ENCODE measurements at places on chromosomes 3 and 15.

- no peak for DNase-seq
Measured at GRCh38 chr15:92822216-92823144, 77.6 kb upstream of the CHD2 start.

DNA sequence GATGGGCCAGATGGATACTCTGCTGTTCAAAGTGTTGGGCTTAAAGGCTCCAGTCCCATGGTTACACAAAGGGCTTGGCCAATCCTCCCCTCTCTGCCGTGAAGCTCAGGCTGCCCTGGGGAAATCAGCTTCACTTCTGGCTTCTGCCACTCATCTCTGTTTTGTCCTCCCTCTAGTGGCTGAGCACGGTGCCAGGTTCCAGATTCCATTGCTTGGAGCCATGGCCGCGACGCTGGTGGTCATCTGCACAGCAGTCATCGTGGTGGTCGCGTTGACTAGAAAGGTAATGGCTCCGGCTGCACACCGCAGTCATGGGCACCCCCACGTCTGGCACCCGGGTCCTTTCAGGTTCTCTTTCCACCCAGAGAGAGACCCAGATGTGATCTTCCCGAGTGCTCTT, 5.6 kb downstream of the TIGIT start:
- no peak for DNase-seq

GRCh38 chr3:160929595-160929994, 173.6 kb downstream of the PPM1L start:
- no peak for DNase-seq

DNA sequence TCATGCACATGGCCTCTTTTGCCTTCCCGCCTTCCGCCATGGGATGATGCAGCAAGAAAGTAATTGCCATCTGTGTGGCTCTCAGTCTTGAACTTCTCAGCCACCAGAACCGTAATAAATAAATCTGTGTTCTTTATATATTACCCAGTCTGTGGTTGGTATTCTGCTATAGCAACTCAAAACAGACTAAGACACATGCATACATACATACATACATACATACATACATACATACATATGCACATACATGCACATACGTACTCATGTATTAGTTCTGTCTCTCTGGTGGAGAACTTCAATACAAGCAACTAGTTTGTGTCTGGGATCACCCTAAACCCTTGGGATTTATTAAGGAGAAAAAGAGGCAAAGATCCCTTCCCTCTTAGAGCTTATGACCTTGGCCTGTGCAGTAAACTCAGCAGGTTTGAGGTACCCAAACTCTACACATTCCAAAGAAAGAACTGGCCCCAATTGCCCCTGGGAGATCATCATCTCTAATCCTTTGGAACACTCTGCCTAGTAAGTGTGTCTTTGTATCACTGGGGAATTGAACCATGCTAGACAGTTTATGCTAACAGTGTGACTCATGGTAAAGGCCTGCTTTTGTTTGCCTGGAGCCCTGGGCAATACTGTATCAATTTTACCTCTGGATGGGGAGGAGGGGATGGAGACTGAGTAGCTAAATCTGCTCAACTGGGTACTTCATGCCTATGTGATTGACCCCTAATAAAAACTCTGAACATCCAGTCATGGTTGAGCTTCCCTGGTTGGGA, 115.6 kb upstream of the LMCD1 start:
- DNase-seq: peak; percentile 6

DNA sequence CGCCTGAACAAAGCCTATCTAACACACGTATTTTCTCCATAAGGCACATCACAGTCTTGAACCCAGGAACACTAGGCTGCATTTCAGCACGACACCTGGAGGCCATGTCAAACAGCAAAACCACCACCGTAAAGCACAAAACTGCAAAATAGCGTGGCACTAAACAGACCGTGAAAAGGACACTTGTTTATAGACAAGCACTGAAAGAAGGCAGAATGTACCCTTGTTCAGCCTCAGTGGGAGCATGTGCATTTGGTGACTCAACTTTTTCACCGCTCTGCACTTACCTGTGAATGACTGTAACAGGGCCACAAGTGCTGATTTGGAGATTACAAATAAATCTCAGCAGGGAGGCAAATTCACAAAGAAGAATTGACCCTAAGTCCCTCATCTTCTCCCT, 80.8 kb downstream of the ISG20 start:
- no peak for DNase-seq

DNA sequence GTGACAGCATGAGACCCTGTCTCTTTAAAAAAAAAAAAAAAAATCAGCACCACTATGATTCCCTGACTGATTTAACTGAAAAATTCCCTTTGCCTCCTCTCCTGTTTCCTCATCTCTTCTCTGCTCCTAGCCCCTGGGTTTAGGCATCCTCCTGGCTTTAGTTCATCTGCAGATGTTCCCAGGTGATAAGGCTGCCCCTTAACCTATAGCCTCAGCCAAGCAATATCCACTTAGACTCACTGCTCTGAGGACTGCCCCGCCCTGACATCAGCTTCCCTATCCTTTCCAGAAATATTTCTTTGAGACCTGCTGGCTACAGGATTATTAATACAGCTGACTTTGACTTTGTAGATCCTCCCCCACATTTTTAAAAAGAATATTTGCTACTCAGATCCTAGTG, 39.4 kb upstream of the HACD2 start:
- DNase-seq: no peak

DNA sequence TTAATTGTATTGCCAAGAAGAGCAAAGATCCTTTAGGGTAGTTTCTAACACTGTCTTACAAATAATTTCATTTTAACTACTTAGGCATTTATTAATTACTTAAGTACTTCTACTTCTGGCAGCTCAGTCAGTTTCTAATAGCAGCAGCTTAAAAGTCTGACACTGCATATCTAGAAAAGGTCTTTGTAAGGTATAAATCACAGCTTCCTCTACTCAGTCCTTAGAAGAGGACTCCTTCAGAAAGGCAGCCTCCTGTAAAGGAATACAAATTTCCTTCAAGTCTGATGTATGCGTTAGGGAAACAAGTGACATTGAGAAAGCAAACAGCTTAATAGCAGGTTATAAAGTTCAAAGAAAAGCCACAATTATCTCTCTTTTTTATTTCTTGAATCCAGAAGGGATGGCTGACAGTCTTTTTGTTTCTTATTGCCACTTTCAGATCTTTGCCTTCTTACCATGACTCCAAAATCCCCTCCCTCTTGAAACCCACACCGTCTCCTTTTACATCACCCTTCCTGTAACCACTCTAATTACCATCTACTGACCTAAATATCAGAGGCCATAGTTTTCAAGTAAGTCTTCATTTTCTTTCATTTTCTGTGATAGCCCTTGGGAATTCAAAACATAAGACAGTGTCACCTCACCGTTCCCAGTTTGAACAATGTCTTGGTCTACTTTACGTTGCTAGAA, 109.5 kb downstream of the CGGBP1 start:
- DNase-seq: no peak

GRCh38 chr3:51338632-51339031, 46.5 kb upstream of the MANF start:
- DNase-seq: no peak

GRCh38 chr3:52341123-52341522, 25.0 kb downstream of the DNAH1 start:
- DNase-seq: no peak

DNA sequence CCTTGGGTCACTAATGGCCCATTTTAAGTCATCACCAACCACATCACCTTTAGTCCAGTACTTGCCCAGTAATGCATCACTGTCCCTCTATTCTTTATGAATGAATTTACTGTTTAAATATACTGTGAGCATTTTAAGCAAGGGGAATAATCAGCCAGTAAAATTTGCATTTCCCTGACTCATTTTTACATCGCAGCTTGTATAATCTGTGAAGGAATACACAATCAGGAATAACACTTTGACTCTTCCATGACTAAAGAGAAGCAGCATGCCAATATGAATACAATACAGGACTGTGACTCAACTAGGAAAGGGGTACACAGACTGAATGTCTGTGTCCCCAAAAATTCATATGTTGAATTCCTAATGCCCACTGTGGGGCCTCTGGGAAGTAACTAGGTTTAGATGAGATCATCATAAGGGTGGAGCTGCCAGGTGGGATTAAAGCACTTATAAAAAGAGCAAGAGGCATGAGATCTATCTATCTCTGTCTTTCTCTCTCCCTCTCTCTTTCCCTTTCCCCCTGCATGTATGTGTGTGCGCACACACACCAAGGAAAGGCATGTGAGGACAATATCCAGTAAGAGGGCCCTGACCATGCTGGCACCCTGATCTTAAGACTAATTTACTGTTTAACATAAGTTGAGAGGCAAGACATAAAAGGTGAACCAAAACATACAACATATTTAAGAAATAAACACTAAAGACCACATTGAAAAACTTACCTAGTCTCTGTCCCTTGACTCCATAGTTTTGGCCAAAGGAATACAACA, 12.1 kb downstream of the B4GALT4 start:
- DNase-seq: no peak

DNA sequence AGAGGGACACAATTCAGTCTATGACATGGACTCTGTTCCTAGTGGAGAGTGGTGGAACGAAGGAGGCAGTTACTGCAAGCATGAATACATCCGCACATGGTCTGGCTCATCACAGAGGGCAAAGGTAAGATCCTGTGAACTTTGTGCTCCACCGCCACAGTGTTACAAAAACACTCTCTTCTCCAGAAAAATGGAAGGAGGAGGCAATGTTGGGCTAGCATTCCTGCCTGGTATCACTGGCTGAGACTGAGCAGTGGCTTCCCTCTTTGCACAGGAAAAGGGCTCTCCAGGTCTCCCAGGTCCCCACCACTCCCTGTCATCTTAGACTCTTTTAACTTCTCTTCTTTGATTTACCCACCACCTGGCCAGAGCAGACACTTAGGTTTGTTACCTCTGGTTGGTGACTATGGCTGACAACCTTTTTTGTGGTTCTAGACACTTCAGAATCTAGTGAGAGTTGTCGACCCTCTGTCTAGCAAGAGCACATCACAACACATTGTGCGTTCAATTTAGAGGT, 1.5 kb upstream of the EEFSEC start:
- no peak for DNase-seq

DNA sequence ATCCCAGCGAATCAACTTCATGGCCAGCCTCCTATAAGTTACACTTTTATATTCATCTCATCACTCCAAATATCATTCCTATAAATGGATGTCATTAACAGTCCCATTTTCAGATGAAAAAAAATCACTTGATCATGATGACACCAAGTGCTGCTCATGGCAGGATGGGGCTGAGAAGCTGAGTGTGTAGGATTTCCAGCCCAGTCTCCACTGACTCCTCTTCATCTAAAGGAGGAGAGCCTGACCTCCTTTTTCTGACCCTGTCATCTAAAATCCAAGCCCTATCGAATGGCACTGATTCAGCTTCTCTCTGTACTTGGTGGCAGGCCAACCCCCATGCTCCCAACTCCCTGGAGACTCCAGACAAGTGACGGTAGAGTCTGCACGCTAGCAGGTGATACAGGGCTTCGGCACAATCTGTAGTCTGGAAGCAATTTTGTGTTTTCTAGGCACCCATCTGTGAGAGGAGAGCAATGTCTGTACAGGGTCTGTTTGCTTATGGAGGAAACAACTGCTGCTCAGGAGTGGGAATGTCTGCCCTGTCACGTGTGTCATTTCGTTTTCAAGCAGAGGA, 103.2 kb downstream of the EPHB1 start:
- no peak for DNase-seq

- DNase-seq: no peak
Measured at GRCh38 chr3:182083112-182083511, 371.4 kb downstream of the SOX2 start.

DNA sequence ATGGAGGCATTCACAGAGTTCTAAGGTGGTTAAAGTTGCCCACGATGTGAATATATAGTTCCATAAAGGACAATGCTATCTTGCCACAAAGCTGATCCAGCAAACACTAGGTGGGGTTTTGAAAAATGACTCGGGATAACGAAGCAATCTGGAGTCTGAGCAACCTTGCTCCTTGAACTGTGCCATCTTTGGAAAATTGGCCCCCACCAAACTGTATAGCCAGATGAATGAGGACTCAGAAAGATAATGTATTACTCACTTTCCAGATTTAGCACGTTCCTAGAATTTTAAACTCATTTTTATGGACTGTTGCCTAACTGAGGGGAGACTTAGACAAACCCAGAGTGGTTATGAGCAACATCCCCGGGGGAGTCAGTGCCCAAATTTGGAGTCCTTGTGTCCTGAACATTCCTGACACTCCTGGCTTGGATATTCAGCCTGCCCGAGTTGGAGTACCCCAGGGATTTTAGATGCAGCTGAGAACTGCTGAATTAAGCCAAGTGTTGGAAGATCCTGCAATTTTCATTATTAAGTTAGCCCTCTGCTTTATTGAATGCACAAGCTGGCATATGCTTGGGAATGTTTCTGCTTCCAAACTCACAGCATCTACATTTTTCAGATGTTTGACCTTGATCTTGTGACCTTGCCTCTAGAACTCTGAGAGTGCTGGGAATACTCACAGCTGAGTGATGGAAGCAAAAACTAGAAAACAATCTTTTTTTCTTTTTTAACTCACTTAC, 8.8 kb upstream of the MAGI1 start:
- peak; percentile 94 for DNase-seq

GRCh38 chr3:50924638-50925037, 249.9 kb downstream of the DOCK3 start:
- no peak for DNase-seq

DNA sequence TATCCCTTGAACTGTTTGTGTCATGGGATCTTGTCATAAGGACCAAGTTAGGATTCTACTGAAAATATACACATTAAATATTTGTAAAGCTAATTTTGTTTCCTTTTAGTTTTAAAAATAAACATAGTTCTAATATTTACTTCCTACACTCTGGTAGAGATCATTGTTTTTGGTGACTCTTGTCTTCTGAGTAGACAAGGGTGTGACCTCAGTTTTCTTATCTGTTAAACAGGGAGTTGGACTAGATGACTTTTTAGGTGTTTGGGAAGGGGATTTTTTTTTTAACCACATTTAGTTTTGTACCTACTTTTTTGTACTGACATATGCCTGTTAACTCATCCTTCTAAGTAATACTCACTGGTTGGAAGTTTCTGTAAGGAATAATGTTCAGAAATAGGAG, 30.8 kb downstream of the PLS1 start:
- no peak for DNase-seq

DNA sequence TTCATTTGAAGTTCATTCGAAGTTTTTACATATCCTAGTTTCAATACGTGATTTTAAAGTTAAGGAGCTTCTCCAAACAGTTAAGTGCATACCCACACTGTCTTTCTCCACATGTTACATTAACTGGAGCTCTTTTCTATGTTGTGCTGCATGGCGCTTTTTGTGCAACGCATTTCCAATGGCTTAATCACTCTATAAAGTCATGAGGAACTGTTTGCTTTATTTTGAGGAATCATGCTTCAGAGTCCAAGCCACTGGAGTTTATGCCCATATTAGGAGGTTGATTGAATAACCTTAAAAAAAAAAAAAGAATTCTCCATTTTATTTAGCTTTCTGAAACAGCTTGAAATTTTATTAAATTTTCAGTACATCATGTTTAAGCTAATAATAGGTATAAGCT, 109.4 kb upstream of the MBNL1 start:
- DNase-seq: peak; percentile 73

- DNase-seq: peak; percentile 85
Measured at GRCh38 chr3:30597131-30597768, 9.2 kb upstream of the TGFBR2 start.

- no peak for DNase-seq
Measured at GRCh38 chr3:161744366-161744765, 247.8 kb downstream of the OTOL1 start.

Measured in fibroblast of gingiva (primary cell).